ENCODE measurements at places on chromosomes 11 and 22.

DNA sequence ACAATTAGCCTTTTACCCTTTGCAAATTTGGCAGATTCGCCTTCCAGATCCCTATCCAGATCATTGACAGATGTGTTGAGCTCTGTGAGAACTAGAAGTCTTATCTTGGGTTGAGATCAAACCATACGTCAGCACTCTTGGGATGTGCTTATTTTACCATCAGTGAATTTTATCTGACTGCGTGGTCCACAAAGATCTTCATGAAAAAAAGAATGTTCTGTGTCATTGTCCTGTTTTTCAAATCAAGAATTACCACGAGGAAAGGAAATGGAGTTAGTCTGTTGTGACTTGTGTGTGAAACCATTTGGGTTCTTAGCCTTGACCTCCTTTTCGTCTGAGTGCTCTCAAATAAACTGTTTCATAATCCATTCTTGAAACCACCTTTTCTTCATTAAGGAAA is 86.2 kb upstream of the SORL1-AS1 start:
- no peak for DNase-seq

- DNase-seq = no peak
Measured at GRCh38 chr11:22851477-22851876, 8.8 kb downstream of the CCDC179 start.

- no peak for DNase-seq
Measured at GRCh38 chr22:48503876-48504275, 1323.8 kb downstream of the BRD1 start.

DNA sequence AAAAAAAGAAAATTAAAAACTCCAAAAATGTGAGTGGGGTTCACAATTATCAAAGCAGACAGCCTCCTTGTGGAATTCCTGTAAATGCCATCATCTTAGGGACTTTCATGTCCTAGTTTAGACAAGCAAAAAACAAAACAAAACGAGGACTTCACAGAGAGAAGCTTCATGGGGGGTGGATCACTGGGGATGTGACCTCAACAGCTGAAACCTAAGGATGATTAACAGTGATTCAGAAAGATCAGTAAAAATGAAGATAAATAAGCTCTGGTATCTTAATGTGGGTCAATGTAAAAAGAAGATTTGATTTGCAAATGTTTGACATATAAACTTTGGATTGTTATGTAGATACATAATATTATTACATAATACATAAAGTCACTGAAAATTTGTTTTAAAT is 8.1 kb upstream of the OR10W1 start:
- no peak for DNase-seq

DNA sequence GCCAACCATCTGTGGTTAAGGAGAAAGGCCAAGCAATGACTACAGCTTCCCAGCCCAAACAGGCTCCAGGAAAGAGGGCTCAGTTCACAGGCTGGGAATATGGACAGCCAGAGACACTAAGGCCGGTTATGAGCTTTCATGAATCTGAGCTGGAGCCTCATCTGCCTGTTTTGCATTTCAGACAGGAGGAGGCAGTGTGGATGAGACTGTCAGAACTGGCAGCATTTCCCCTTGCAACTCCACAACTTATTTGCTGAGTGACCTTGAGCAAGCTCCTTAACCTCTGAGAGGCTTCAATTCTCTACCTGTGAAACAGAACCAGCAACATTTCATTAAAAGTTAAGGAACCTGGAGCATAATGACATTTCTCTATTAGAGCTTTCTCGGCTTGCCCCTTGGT is 264.0 kb downstream of the ETS1 start:
- DNase-seq = no peak

- no peak for DNase-seq
Measured at GRCh38 chr22:31125521-31126117, 2.9 kb downstream of the INPP5J start.

DNA sequence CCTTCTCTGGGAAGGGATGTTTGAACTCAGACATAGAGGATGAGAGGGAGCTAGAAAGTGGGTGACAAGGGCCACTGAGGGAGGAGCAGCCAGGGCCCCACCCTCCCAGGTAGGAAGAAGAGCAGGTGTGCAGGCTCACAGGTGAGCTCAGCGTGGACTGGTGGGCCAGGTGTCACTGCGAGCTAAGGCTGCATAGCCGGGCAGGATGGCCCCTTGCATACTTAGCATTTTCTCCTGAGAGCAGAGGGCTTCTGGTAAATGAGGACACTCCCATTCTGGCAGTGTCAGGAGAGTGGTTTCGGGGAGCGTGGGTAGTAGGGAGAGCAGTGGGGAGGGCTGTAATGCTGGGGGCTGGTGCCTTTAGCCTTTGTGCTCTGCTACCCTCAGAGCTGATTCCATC is 843.4 kb downstream of the TBC1D22A start:
- no peak for DNase-seq

GRCh38 chr11:124672536-124673215 is 863 bp downstream of the SIAE start:
- DNase-seq = no peak

GRCh38 chr11:84853841-84854497 is 773.2 kb downstream of the DLG2 start:
- DNase-seq = no peak

- no peak for DNase-seq
Measured at GRCh38 chr11:45096636-45097035, 49.8 kb upstream of the PRDM11 start.

DNA sequence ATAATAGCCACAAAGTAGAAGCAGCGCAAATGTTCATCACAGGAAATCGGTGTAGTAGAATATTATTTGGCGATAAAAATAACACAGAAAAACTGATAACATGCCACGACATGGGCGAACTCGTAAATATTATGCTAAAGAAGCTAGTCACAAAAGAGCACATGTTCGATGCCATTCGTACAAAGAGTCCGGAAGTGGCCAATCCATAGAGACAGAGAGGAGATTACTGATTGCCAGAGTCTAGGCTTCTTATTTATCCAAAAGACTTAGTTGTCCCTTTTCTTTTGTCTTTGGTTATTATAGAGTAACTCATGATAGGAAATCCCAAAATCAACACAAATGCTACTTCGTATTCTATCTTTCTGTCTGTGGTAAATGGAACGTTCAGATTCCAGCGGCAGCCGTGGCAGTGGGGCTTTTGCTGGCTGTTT is 56.5 kb downstream of the MED15 start:
- DNase-seq = no peak

DNA sequence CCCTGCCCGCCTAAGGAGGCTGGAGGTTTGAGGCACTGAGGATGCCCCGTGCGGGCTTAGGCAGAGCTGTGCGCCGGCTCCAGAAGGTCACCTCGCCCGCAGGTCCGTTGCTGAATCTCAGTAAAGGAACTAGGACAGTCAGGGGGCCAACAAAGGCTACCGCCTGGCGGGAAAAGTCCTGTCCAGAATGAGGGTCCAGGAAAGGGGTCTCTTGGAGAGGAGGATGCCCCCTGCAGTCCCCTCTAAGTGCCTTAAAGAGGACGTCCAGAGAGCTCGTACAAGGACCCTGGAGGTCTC is 548 bp downstream of the PVALB start:
- no peak for DNase-seq

DNA sequence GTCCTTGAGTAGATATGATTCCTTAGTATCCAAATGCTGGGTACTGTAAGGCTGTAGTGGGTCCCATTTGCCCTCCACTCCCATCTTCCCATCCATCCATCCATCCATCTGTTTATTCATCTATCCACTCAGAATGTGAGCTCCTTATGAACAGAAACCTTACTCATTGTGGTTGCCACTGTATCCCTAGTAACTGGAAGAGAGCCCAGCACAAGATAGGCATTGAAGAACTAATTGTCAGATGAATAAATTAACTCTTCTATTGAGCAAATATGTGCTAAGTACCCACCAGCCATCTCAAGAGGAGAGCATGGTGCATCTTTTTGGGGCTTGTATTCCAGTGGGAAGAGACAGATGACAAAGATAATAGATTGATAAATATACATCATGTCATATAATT is 86.4 kb upstream of the SEZ6L start:
- DNase-seq = no peak
